ENCODE measurements at places on chromosomes 7 and 10.

DNA sequence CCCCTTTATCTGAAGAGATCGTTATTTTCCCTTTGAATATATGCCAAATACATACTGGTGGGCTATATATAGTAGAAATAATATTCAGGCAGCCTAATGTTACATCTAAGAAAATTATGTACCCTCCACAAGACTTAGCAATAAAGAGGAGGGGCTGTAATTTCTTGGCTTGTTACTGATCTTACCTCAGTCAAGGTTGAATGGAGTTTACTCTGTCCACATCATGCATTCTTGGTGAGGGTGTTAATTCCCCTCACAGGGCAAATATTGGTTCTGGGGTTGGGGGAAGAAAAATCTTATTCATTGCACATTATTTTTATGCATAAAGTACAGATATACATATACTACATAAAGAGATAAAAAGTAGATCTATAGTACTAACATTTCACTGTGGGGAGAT, 145.8 kb upstream of the ANK3 start:
- DNase-seq, result no peak

DNA sequence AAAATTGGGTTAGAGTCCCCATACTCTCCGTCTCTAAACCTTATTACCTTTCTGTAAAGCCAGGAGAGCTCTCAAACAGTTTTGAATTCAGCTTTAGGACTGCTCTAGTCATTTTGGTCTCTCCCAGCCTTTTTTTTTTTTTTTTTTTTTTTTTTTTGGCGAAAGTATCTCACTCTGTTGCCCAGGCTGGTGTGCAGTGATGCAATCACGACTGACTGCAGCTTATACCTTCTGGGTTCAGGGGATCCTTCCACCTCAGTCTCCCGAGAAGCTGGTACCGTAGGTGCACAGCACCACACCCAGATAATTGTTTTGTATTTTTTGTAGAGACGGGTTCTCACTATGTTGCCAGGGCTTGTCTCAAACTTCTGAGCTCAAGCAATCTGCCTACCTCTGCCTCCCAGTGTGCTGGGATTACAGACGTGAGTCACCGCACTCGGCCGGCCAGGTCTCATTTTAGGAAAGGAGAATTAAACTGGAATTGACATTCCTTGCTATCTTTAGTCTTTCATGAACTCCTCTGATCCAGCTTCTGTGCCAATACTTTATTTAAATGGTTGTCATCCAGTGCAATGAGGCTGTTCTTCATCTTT, 31.4 kb upstream of the RSU1 start:
- DNase-seq, result no peak

GRCh38 chr10:31087851-31088250, 56.2 kb upstream of the ZNF438 start:
- DNase-seq, result no peak

GRCh38 chr10:33897291-33897752, 562.9 kb upstream of the NRP1 start:
- DNase-seq, result no peak

DNA sequence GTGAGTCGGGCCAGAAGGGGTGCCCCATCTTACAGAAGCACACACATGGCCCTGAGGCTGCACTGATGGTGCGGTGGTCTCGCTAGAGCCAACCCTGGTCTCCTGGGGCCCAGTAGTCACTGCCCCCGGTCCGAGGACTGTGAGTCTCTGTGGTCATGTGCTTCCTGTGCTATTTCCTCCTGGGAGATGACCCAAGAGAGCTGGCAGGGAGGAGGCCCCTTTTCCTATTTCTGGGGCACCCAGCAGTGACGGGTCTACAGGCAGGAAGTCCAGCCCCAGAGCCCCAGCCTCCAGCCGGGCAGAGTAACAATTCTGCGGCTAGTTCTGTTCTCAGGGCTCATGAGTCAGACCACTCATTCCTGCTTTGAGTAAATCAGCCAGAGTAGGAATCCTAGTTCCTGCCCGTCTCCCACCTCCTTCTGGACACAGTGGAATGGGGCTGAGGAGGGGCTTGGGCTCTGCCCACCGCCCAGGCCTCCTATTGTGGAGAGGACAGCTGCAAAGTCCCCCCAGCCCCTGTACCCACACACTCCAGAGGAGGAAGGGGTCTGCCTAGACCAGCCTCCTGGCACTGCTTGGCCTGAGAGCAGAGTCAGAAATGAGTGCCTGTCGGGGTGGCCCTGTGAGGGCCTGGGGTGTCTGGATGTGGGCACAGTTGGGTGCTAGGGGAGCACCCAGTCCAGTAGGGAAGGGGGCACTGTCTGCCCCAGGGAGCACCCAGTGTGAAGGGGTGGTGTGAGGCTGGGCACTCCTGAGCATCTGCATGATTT, 80.5 kb upstream of the PPIF start:
- DNase-seq, result peak; percentile 70

GRCh38 chr7:94655848-94656657, at the start of gene SGCE:
Gene SGCE (minus strand): TSS chr7:94656133. CDS start chr7:94656098, 35 bp downstream.
- peak; percentile 65 for DNase-seq

- DNase-seq, result no peak
These were observed 88.6 kb downstream of the INPP5A start for GRCh38 chr10:132626019-132626760.

DNA sequence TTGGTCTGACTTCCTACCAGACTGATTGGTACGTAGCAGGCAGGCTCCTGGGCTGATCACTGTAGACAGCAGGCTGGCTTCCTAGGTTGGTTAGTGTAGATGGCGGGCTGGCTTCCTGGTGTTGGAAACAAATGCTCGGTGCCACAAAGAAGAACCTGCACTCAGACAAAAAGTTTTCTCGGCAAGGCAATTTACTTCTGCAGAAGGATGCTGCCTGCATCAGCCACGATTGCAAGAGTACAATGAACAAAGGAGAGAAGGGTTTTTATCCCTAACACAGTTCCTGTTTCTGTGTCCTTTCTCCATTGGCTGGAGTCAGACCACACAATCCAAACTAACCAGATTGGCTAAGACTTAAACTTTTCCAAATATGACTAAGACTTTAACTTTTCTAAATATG, 123.6 kb upstream of the PPP2R2D start:
- no peak for DNase-seq

- no peak for DNase-seq
These were observed 820.5 kb downstream of the GATA3 start for GRCh38 chr10:8874972-8875371.

DNA sequence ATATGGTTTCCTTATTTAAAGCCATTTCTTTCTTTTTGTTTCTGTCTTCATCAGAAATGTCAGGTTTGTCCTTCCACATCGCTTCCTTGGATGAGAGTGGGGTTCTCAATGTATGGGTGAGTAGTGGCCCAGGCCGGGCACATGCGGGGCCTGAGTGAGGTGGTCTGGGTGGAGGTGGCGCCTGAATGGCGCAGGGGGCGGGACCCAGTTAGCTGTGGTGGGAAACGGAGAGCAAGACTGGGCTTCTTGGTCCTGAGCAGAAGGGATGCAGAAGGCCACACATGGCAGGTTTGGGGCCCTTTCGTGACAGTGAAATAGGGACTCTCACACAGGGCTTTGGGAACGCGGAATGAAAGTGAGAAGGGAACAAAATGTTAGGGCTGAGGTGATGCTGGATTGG, 70.0 kb downstream of the DYNC2I1 start:
- no peak for DNase-seq

DNA sequence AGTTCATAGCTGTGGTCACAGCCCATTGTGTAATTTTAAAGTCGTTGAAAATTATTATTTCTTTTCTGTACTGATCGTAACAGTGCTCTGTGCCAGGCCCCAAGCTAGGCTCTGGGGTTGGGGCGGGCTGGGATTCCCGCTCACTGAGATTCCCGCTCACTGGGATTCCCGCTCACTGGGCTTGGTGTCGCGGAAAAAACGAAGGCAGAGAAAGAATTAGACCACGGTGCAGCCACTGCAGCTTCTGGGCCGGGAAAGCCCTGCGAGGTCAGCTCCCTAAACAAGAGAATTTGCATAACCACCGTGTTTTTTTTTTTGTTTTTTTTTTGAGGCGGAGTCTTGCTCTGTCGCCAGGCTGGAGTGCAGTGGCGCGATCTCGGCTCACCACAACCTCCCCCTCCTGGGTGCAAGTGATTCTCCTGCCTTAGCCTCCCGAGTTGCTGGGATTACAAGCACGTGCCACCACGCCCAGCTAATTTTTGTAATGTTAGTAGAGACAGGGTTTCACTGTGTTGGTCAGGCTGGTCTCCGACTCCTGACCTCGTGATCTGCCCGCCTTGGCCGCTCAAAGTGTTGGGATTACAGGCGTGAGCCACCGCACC, 31.2 kb downstream of the FOXK1 start:
- DNase-seq, result no peak

DNA sequence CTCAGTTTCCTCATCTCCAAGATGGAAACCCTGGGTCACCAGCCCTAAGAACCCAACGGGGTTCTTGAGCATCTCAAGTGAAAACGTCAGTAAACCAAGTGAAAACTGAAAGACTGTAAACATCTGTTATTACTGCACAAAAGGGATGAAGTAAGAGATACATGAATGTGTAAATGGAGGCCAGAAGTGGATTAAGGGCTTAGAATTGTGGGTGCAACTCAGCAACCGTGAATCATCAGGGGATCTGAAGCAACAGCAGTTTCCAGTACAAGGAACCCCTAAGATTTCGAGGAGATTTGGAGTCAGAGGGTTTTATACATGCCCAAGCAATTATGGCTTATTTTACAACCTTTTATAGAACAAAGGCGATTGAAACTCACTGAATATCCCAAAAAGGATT, 95.7 kb upstream of the SVIL start:
- no peak for DNase-seq

DNA sequence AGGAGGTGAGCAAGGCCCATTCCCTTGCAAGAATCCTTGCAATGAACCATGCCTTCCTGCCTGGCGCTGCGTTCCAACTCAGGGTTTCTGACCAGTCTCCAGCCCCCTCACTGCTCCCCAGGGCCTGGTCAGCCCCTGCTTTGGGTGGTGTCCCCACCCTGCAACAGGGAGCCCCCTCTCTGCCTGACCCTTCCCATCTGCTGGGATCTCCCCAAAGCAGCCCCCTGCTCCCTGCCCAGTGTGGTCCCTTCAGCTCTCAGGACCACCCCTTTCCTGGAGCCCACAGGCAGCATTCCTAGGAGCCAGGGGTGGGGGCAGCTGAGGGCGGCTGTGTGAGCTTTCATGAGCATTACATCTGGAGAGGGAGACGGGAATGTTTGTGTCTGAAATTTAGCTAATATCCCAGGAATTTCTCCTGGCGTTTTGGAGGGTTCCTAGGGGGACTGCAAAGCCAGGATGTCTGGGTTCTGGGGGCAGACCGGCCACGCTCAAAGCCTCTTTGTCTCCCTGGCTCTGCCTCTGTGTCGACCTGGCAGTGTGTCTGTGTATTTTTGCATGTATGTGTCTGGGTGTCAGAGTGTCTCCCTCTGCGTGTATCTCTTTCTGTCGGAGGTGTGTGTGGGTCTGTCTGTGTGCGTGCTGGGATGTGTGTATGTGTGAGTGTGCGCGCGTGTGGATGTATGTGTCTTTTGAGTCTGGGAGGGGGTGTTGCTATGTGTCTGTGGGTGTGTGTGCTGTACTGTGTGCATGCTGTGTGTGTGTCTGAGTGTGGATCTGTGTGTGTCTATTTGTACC, 300.5 kb upstream of the ZMIZ1 start:
- DNase-seq, result no peak

DNA sequence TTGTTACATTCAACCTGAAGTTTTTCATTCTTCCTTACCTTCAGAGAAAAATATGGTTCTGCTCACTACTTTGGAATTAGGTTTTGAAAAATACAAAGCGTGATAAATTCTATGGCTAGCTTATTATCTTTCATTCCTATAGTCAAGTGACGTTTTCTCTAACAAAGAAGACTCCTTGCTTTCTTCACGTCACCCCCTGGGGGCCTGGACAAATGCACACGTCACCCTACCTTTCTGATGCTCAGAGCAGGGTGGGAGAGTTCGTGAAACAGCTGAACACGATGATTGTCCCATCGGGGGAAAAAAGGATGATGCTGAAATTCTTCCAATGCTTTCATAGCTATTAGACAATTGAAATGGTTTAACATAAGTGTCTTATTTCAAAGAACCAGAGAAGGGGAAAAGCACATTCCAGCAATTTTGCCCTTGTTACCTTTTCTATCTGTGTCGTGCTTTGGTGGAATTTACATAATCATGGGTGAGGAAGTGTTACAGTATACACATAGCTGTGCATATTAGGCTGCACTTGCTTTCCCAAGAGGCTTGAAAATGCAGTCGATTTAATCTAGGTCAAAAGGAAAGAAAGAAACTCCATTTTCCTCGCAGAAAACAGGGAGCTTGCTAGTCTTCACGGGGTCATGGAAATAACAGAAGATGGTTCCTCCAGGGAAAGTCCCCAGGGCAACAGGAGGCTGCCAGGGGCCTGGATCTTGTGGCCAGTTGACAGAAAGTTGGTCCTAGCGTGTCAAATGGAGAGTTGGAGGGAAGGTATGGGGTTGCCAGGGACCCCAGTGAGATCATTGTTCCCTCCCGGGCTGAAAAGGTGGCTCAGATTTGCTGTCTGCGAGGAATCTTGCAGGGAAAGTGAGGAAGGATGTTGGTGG, 189.2 kb downstream of the CELF2 start:
- DNase-seq, result no peak

DNA sequence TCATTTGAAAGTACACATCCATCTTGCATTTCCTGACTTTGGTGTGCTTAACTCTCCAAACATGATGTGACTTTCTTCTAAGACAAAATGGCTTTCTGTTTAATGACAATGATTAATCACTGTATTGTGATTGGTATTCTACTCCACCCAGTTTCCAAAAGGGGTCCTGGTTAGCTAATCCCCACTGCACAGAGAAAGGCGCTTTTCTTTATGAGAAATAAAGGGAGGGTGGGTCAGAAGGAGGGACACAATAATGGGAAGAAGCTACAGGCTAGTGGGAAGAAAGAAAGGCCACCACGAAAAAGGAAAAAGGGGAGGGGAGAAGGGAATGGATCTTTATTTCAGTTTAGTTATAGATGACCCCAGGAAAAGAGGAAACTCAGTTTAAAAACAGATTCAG, 69.2 kb downstream of the PRTFDC1 start:
- no peak for DNase-seq

- DNase-seq, result no peak
These were observed 380.6 kb downstream of the PHTF2 start for GRCh38 chr7:78179211-78179610.

DNA sequence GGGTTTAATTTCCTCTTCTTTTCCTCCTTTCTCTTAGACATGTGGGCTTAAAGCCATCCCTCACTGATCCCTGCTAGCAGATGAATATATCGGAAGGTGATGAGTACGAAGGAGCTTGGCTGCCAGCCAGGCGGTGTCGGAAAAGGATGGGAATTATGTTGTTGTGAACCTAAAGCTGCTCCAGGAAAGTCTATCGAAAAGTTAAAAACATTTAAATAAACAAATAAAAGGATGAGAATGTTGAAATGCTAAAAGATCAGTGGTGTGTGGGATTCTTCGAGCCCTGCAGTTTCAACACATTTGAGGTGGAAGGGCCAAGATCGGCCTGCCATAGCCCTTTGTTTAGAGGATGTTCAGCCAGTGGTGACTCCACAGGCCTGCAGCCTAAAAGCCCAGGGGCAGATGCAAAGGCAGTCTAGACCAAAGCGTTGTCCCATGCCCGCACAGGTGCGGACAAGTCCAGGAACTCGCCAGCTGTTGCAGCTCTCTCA, 107.9 kb downstream of the JCAD start:
- no peak for DNase-seq

DNA sequence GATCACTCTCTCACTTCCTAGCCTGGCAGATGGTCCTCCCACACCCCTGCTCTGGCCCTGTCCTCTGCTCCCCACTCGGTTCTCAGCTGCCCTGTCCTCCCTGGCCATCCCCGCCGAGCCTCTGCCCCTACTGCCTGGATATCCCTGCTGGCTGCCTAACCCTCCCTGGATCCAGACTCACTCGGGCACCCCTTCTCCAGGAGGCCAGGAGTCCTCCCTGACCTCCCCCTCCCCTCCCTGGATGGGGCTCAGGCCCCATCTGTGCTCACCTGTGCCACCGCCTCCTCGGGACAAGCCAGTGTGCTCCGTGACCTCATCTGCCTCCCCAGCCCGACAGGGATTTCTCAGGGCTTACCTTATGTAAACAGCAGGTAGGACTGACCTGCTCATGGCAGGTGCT, 406.1 kb downstream of the TCERG1L start:
- DNase-seq, result no peak

All from hypothalamus (tissue), 51 donors.